ENCODE measurements at places on chromosomes 6 and 20.

DNA sequence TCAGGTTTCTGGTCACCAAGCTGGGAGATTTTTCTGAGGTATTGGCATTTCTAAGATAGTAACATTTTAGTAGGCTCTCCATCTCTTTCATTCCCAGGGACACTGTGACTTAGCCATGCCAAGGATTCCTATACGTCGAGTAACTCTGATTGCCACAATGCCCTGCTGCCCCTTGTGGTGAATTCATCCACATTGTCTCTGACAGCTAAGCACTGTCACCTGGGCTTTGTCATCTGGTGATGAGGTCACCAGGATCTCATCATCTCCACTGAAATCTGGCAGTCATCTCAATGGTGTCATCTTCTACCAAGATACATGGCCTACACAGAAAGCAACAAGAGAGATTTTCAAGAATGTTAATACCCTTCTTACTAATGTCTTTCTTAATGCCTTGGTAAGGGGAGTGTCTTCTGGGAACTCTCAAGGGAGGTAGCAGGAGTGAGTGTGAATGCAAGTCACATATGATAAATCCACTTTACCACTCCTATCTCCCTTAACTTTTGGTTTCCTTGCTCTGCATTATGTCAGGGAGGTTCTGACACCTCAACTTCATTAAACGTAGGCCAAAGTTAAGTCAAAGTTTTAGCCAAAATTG lies 246.7 kb downstream of the CD109 start:
- no peak for DNase-seq

DNA sequence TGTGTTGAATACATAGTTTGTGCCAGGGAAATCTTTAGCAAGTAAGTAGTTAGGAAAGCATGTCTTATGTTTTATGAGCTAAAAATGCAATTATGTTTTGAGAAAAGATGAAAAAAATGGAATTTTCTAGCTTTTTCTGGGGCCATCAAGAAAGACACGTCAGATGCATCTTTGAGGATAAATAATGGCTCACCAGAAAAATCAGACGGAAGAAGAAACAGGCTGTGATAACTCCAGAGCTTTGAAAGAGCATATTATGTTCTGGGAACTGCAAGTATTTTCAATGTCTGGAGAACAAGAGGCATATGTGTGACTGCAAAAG lies 173.7 kb downstream of the CLVS2 start:
- DNase-seq: no peak

GRCh38 chr6:53112871-53113270 lies 35.8 kb downstream of the GCM1 start:
- DNase-seq: no peak

- DNase-seq: no peak
These were observed 149.5 kb downstream of the DOK5 start for GRCh38 chr20:54624706-54625390.

DNA sequence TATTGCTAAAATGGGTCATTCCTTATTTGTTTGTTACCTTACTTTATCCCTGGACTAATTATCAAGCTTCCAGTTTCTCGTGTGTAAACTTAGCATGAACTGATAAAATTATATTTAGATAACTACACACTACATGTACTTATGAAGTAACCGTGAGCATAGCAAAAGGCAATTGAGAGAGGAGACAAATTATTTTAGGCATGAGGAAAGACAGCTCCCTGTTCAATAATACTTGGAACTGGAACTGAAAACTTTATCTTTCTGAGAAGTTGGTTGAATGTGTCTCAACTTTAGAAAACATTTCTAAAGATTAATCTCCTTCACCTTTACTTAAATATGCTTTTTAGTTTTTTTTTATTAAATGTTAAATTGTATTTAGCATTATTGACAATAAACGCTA lies 11.4 kb downstream of the CRISP3 start:
- DNase-seq: no peak

DNA sequence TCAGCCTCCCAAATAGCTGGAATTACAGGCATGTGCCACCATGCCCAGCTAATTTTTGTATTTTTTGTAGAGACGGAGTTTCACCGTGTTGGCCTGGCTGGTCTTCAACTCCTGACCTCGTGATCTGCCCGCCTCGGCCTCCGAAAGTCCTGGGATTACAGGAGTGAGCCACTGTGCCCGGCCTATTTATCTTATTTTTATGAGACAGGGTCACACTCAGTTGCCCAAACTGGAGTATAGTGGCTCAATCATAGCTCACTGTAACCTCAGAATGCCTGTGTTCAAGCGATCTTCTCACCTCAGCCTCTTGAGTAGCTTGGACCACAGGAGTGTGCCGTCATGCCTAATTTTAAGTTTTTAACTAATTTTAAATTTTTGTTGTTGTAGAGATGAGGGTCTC lies 114.4 kb downstream of the JARID2 start:
- no peak for DNase-seq

DNA sequence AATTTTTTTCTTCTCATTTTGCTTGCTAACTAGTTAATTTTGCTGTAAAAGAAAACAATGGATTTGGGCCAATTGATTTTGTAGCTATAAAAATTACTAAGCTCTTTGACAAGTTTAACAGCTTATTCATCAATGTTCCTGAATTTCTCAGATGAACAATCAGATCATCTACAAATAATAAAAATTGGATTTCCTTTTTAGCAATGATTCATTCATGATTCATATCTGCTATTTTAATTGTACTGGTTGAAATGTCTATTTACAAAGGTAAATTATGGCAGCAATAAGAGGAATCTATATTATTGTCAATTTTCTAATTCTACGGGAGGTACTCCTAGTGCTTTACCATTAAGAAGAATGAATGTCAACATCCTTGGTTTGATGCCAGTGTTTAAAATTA lies 178.8 kb upstream of the BTBD3 start:
- no peak for DNase-seq

DNA sequence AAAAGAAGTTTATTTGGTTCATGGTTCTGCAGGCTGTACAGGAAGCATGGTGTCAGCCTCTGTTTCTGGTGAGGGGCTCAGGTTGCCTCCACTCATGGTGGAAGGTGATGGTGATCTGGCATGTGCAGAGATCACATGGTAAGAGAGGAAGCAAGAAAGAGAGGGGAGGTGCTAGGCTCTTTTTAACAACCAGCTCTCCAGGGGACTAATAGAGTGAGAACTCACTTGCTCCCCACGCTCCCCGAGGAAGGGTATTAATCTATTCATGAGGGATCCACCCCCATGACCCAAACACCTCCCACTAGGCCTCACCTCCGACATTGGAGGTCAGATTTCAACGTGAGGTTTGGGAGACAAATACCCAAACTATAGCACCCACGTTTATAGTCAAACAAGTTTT lies 4.0 kb upstream of the GJB7 start:
- no peak for DNase-seq

DNA sequence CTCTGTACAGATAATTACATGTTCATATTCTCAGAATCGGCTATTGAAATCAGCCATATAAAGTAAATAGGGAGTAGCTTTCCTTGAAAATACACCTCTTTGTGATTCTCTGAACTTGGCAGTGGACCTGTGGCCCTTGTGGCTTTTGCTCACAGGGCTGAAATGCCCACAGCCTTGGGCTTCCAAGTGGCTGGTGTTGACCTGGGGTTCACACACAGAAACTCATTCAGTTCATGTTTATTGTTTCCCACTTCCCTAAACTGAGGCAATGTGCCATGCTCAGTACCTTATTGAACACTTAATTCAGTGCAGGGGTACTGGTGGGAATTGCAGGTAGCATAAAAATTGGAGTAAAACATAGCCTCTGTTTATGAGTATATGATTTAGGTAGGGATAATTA lies 19.1 kb upstream of the TULP4 start:
- no peak for DNase-seq

DNA sequence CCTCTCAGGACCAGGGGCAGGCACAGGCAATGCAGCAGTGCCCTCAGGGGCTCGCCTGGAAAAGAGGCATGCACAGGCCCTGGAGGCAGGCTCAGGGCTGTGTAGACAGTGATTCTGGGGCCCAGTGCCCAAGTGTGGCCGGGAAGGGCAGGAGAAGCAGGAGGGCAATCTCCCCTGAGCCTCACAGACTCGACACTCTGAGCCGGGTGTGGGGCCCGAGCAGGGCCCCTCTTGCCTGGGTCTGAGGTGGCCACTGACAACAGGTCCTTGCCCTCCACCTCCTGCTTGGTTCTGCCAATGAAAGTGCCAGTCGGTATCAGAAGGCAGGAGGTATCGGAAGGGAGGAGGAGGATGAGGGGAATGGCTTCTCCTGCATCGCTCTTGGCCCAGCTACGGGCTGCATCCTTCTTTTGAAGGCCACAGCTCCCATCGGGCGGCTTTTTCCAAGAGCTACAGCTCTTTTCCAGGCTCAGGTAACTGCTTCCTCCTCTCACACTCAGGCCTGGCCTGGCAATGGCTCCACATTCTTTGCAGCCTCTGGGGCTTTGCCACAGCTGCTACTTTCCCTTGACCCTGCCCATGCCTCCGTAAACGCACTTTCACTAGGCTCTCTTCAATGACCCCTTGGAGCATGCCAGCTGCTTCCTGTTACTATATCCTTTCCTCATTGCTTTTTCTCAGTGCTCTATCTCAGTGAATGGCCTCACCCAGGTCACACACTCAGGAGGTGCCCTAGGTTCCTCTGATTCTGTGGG lies 24.5 kb downstream of the GABRR2 start:
- DNase-seq: no peak

DNA sequence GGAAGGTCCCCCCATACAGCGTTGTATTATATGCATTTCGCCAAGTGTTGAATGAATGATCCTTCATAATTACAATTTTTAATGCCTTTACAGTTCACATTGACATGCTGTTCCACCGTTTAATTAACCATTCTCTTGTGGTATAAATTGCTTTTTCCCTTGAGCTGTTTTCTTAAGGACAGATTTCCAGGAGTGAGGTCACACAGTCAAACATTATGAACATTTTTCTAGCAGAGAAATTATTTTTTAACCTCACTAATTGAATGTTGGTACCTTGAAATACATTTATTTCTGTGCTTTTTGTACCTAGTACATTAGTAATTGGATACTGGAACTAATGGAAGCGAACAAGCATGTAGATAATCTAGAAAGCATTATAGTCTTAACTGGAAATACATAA lies 76.7 kb upstream of the C20orf144 start:
- no peak for DNase-seq

DNA sequence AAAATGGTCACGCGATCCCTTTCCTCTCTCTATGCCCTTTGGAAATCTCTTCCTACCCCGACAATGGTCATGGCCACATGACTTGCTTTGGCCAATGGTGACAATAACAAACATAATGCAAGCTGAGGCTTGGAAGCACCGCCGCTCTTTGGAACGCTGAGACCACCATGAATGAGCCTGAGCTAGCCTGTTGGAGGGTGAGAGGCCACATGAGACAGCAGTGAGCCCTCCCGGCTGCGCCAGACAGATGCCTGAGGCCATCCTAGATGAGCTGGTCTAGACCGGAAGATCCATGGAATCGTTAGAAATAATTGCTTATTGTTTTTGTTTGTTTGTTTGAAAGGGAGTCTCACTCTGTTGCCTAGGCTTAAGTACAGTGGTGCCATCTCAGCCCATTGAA lies 64.2 kb downstream of the STK35 start:
- DNase-seq: no peak
